ENCODE measurements at places on chromosomes 16 and 17.

DNA sequence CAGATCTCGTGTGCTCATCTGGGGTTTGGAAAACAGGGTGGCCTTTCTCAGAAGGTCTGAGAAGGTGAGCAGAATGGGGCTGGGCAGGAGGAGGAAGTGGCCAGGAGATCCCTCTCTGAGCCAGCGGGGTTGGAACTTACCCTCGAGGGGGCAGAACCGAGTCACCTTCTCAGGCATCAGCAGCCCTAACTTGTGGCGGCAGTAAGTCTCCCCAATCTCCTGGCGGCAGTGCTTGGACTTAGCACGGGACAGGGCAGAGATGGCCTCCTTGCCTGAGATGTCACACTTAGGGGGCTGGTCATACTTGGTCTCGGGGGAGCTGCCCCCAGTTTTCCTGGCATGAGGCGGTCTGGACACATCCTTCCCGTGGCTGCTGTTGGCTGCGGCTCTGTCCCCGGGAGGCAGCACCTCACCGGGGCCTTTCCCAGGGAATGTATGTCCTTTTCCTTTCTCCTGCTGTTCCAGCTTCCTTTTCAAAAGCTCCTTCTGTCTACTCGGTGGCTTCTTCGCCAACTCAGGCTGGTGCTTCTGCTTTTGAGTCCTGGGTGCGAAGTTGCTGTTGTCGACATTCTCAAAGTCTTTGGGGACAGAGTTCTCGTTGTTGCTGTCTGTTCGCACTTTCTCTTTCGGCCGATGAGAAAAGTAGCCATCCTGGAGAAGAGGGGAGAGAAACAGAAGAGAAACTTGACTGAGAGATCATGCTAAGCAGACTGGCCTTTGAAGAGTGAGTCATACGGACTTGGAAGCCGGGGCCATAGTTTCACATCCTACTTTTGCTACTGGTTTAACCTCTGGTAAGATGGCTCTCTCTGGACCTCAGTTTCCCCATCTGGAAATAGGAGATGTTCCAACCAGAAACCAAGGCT lies 211.7 kb downstream of the XYLT1 start:
- DNase-seq = no peak

- DNase-seq = no peak
These were observed 4.1 kb downstream of the SYNGR2 start for GRCh38 chr17:78172249-78173051.

DNA sequence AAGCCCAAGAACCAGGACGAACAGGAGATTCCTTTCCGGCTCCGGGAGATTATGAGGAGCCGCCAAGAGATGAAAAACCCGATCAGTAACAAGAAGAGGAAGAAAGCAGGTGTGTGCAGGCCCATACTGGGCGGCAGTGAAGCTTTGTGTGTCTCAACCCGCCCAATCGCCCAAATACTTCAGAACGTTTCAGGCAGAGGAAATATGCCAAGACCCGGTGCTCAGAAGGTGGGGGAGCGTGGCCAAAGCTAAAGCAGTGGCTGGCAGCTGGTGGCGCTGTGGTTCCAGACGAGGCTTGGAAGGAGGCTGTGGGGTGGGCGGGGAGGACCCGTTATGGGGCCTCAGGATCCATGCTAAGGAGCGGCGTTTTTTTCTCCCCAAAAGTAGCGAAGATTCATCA lies 1.2 kb downstream of the CCDC137 start:
- no peak for DNase-seq

GRCh38 chr16:86580063-86580790 lies 1.9 kb downstream of the FOXL1 start:
- no peak for DNase-seq

GRCh38 chr17:6070430-6070912 lies 292 bp downstream of the WSCD1 start:
- no peak for DNase-seq

DNA sequence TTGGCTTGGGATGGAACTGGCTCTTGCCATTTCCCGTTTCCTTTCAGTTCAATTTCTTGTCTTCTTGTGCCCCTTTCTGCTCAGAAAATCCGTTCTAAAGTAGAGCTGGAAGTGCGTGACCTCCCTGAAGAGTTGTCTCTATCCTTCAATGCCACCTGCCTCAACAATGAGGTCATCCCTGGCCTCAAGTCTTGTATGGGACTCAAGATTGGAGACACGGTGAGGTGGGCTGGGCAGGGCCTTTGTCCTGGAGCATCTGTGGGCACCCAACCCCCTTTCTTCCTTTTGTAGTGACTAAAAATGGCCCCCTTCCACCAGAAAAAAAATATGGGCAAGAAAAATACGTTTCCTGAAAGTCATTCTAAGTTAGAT lies 32.9 kb upstream of the EFCAB13 start:
- no peak for DNase-seq

Data from LHCN-M2 (cell line).